ENCODE measurements at places on chromosomes 7 and 10. TPM values are rescaled to one million over a fixed set of nuclear protein-coding genes. Genes with fewer than 3 reads are reported as not detected.
A peak's percentile ranks its signal among the peaks of the same experiment; 100 is the strongest.

Gene GIMAP5
- total RNA-seq: not detected

Gene TMEM229A
- total RNA-seq: not detected

DNA sequence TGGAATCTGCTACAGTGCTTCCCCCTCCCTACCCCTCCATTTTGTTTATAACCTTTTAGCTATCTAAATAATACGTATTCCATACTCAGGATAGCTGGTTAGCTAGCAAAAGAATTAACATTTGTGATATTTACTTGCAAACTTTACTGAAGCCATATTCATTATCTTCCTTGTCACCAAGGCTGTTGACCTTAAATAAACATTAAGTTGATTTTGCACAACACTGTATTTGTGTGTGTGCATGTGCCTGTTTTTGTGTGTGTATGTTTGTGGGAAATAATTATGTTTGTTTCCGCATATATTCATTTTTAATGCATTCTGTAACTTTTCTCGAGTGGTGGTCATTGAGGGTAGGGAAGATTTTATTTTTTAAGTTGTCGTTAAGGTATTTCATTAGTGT is 15.9 kb downstream of the TMEM60 start:
- no peak overlapping the region for H3K27ac ChIP-seq
- H3K36me3 ChIP-seq: peaks cover 39% of the 10 kb centered on the region
- DNase-seq: no peak
- H3K4me1 ChIP-seq: no peaks in the 10 kb centered on the region
- no peaks in the 10 kb centered on the region for H3K27me3 ChIP-seq

- H3K36me3 ChIP-seq: no peaks in the 10 kb centered on the region
- DNase-seq: no peak
- H3K4me1 ChIP-seq: peaks cover 28% of the 10 kb centered on the region
- H3K27me3 ChIP-seq: no peaks in the 10 kb centered on the region
- H3K4me3 ChIP-seq: no peak overlapping the region
Measured at GRCh38 chr7:117284692-117285091, 38.2 kb downstream of the WNT2 start.

DNA sequence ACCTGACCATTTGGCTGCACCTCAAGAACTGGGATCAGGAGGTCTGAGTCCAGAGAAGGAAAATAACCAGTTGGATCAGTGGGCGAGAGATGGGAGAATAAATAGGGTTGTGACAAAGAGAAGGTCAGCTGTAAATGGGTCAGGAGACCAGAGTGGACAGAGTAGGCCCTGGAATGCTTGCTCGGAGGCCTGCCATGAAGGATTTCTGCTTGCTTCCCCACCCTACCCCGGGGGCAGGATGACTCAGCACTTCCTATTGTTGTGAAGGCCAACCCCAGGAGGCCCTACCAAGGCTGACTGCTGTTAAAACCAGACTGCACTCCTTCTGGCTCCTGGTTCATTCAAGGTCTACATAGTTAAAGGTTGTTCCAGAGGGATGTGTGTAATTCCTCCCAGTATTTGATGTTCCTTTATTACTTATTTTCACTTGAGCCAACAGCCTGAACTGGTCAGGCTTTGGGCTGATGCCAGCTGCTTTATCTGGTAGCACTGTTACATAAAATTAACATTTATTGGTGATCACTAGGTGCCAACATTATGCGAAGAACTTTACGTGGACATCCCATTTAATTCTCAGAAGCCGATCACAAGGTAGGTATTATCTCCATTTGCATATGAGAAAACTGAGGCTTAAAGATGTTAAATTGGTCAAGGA is 27.3 kb upstream of the IFRD1 start:
- DNase-seq: peak; percentile 94
- H3K4me1 ChIP-seq: peaks cover 36% of the 10 kb centered on the region
- no peak overlapping the region for H3K4me3 ChIP-seq

GRCh38 chr7:85220023-85220422 is 33.2 kb upstream of the SEMA3D start:
- no peaks in the 10 kb centered on the region for H3K27me3 ChIP-seq
- H3K27ac ChIP-seq: no peak overlapping the region

GRCh38 chr10:18020523-18020922 is 68.8 kb downstream of the SLC39A12 start:
- H3K27ac ChIP-seq: no peak overlapping the region
- DNase-seq: no peak
- no peak overlapping the region for H3K4me3 ChIP-seq
- H3K36me3 ChIP-seq: no peaks in the 10 kb centered on the region
- no peaks in the 10 kb centered on the region for H3K4me1 ChIP-seq

- H3K27ac ChIP-seq: no peak overlapping the region
- H3K4me3 ChIP-seq: no peak overlapping the region
- no peak for DNase-seq
- H3K36me3 ChIP-seq: no peaks in the 10 kb centered on the region
Measured at GRCh38 chr10:86333826-86334487, 32.6 kb downstream of the GRID1 start.

- no peak overlapping the region for H3K4me3 ChIP-seq
- no peaks in the 10 kb centered on the region for H3K4me1 ChIP-seq
- peaks cover 44% of the 10 kb centered on the region for H3K27me3 ChIP-seq
- no peaks in the 10 kb centered on the region for H3K36me3 ChIP-seq
Measured at GRCh38 chr7:51310131-51310583, 6.5 kb downstream of the COBL start.

GRCh38 chr10:20114179-20114578 is 297.9 kb downstream of the PLXDC2 start:
- H3K27ac ChIP-seq: no peak overlapping the region
- no peaks in the 10 kb centered on the region for H3K27me3 ChIP-seq
- H3K36me3 ChIP-seq: peaks cover 2% of the 10 kb centered on the region
- DNase-seq: no peak
- H3K4me1 ChIP-seq: no peaks in the 10 kb centered on the region

GRCh38 chr10:90504172-90504571 is 353.7 kb downstream of the HTR7 start:
- H3K27me3 ChIP-seq: peaks cover 14% of the 10 kb centered on the region
- no peaks in the 10 kb centered on the region for H3K36me3 ChIP-seq
- no peak overlapping the region for H3K4me3 ChIP-seq
- no peak for DNase-seq

- no peak overlapping the region for H3K27ac ChIP-seq
- no peak for DNase-seq
- H3K27me3 ChIP-seq: no peaks in the 10 kb centered on the region
- no peak overlapping the region for H3K4me3 ChIP-seq
- peaks cover 32% of the 10 kb centered on the region for H3K4me1 ChIP-seq
Measured at GRCh38 chr10:103667356-103667755, 173.9 kb downstream of the NEURL1 start.

GRCh38 chr10:128605180-128605579 is 479.0 kb upstream of the MKI67 start:
- no peaks in the 10 kb centered on the region for H3K27me3 ChIP-seq
- H3K36me3 ChIP-seq: no peaks in the 10 kb centered on the region
- H3K27ac ChIP-seq: no peak overlapping the region
- no peaks in the 10 kb centered on the region for H3K4me1 ChIP-seq
- DNase-seq: no peak
- no peak overlapping the region for H3K4me3 ChIP-seq

DNA sequence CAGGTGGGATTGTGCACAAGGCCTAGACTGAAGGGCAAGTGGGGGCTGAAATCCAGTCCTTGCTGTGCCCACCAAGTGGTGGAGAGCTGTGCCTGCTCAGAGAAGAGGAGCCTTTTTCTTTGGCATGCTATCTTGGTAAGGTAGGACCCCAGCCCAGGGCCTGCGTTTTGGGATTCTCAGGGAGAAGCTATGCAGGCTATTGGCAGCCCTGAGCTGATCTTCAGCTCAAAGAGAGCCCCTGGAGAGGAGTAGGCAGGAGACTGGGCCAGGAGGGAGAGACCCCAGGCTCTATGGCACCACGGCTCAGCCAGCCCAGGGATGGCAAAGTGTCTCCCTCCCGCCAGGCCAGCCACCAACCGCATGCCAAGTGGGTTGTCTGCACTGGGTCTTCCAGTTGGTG is 119.2 kb upstream of the PCBD1 start:
- peaks cover 39% of the 10 kb centered on the region for H3K27me3 ChIP-seq
- H3K27ac ChIP-seq: no peak overlapping the region
- no peaks in the 10 kb centered on the region for H3K4me1 ChIP-seq
- no peak overlapping the region for H3K4me3 ChIP-seq

Data from osteocyte (in vitro differentiated cells).